Sciatic nerve (tissue), 2 donors: ENCODE measurements at places on chromosomes 6 and 20.

GRCh38 chr6:11224966-11225463 lies 7.5 kb downstream of the NEDD9 start:
- no peak for DNase-seq

- no peak for DNase-seq
Observed at GRCh38 chr6:127481628-127482027, 22.4 kb upstream of the KIAA0408 start.

DNA sequence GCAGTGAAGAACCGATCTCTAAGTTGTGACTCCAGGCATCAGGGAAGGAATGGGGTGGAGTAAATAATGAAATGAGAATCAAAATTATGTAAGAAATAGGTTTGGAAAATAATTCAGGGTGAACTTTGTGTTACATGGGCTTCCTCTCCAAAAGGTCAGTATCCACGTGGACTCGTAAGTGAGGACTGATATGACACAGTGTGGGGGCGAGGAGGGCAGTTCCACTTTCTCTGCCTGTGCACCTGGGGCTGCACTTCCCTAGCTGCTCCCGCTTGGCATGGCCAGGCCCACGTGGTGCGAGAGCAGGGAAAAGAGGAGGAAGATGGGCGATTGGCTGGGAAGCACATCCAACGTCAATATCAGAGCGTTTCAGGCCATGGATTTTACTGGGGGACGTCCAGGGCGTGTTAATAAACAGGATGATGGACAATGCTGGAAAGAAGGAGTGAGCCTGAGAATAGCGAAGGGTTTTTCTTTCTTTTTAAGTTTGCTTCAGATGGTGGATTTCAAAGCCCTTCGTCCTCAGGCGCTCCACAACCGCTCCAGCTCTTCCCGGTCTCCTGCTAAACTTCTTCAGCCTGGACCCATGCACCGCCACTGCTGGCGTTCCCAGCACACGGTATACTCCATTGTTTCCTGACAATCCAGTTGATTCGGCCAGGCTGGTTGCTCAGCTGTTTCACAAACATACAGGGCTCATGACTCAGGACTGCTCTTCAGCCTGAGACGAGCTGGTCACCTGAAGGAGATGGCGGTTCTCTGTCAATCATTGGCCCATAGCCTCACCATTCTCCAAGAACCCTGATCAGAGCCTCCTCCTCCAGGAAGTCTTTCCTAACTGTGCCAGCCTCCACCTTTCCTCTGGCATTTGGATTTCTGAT lies 11.8 kb downstream of the CCR6 start:
- DNase-seq: no peak

DNA sequence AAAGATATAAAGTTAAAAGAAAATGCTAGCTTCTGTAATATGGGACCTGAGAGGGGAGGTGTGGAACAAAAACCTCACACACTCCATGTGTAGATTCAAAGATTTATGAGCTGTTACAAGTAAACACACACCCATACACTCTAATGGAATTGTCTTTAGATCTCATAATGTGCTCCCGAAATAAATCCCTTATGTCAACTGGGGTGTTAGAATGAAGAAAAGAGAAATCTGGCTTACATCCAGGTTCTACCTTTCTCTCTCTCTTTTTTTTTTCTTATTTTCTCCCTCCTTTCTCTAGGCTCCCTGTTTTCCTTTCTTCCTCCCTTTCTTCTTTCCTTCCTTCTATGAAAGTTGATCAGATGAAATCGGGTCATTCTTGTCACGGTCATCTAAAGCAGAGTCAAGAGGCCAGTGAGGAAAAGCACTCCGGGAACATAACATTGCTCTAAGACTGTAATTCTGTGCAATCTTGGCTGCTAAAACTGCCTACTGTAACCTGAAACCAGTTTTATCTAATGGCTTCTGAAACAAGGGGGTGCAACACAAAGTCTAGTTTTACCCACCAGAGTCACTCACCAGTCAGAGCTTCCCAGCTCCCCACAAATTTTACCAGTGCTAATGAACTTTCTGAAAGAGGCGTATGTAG lies 68.3 kb upstream of the BTBD3 start:
- DNase-seq: no peak

- DNase-seq: no peak
Observed at GRCh38 chr6:121435444-121436069, at the start of gene GJA1. Gene GJA1 (plus strand): TSS chr6:121435646. CDS start chr6:121446848, 11,202 bp downstream.

- no peak for DNase-seq
Observed at GRCh38 chr6:36924778-36925374, 29.7 kb upstream of the PI16 start.

GRCh38 chr6:10429638-10430427 lies 15.0 kb upstream of the TFAP2A start:
- no peak for DNase-seq

DNA sequence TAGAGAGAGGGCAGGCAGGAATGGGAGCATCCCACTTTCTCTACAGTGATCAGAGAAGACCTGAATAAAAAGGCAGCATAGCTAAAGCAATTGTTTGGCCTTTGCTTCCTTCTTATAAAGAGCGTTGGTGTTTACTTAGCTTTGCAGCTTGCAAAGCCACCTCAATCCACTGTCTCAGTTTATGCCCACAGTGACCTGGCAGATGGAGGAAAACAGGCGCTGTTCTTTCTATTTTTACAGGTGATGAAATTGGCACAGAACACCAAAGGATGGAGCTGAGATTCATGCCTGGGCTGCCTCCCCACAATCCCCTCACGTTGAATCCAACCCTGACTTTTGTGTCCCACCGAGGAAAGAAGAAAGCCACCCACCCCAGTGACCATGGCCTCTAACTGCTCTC lies 130.5 kb downstream of the TTLL2 start:
- no peak for DNase-seq
